ENCODE measurements at places on chromosomes 5 and 9.

DNA sequence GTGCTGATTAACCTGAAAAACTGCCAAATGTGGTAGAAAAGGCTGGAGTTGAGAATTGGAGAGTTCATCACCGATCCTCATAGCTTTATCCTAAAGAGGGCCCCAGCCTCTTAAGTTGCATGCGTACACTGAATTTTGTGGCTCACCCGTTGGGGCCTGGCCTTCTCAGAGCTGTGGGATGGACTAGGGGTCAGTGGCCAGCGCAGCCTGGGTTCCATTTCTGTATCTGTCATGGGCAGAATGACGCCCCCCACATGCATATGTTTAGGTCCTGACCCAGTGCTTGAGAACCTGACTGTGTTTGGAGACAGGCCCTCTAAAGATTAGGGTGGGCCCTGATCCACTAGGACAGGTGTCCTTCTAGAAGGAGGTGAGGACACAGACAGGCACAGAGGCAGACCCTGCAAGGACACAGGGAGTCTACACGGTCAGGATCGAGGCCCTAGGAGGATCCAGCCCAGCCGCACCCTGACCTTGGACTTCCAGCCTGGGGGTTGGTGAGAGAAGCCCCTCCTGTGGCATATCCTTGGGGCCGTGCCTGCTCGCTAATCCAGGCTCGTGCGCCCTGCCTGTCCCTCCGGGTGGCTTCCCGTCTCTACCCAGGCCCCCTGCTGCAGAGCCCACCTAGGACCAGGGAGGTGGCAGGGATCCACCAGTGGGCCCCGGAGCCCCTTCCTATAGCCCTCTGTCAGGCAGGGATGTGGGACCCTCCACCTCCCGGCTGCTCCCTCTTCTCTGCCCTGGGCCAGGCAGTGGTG, 32.2 kb downstream of the NDUFS6 start:
- no peak for DNase-seq

GRCh38 chr5:10788358-10788757, 27.3 kb upstream of the DAP start:
- DNase-seq = no peak

GRCh38 chr9:3441197-3441816, 84.5 kb downstream of the RFX3 start:
- DNase-seq = peak; percentile 3

- DNase-seq = no peak
Observed at GRCh38 chr5:125181159-125181558, 434.7 kb upstream of the ZNF608 start.

DNA sequence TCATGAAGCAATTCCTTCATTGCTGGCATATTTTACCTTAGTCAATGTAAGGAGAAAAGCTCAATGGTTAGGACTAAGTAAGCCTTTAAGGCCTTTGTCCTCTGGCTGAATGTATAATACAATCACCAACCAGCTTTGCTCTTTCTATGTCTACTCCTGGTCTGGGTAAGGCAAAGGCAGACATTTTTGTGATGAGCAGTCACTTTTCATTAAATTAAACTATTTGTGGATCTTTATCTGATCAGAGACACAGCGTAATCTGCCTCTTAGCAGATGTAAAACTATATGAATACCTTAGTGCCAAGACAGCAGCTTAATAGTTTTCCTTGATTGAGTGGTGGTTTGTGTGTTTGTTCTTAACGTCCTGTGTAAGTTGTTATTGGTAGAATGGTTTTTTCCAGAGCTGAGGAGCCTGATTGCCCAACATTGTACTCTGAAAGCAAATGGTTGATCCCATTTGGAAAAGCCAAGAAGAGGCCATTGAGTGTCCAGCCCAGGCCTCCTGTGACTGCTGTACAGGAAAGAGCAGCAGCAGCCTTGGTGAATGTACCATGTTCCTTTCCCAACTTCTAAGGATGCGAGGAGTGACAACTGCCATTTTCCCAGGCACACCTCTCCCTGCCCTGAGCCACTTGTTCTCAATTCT, 16.5 kb upstream of the CXXC5 start:
- no peak for DNase-seq

DNA sequence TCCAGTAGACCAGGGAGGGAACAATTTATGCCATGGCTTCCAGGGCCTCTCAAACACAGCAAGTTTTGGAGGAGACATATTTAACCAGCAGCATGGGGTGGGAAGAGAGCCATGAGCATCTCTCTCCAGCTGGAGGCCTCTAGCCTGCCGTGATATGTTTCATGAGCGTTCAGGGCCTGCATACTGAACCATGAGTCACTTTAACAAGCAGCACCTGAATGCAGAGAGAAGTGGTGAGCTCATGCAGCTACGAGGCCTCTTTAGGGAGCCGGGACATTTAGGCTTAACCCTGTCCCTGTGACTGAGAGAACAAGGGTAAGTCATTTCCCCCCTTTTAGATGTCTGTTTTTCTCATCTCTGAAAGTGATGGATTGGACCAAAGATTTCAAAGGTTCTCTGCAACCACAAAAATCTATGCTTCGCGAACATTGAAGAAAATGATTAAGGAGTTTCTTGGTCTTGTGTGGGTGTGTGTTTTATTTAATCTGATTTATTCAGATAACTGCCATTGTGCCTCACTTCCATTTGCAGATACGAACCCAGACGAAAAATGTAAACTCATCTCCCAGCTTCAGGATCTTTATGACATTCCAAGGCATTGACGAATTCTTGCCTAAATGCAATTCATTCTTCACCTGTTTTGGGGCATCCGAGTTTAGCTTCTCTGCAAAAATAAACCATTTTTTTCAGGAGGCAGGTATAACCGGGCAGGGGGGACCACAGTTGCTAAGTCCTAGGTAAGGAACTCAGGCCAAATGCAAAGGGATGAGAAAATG, 157.0 kb downstream of the GABBR2 start:
- DNase-seq = no peak

DNA sequence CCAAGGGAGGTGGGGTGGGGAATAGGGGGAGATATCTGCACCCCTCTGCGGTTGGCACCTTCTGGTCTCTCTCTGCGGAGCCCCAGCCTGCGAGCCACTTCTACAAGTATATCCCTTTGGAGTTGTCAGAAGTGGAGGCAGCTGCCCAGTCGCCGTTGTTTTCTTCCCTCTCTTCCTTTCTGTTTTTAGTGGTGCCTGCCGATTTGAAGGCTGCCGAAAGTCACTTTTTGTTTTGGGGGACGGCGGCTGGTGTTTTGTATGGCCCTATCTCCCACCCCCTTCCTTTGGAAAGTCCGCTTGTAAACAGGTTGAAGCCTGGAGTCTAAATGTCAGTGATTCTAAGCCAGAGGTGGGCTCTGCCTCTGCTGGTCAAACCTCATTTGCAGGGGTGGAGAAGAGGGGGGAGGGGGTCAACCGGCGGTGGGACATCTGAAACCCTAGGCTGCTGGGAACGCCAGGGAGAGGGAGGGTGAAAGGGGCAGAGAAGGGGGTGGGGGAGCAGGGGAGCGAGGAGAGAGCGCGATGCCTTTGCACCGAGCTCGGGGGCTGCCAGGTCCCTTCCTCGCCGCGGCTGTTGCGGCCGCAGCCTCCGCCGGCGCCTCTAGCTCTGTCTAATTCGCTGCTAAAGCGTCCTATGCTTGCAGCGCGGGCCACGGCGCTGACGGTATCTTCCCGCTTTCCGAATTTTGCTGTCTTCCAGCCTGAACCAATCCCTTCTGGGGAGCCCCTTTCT, at the start of gene FGF10:
Gene FGF10 (minus strand): TSS at position 331 of the 733 bp plus-strand sequence. CDS start 738 bp downstream, outside the sequence.
- no peak for DNase-seq

DNA sequence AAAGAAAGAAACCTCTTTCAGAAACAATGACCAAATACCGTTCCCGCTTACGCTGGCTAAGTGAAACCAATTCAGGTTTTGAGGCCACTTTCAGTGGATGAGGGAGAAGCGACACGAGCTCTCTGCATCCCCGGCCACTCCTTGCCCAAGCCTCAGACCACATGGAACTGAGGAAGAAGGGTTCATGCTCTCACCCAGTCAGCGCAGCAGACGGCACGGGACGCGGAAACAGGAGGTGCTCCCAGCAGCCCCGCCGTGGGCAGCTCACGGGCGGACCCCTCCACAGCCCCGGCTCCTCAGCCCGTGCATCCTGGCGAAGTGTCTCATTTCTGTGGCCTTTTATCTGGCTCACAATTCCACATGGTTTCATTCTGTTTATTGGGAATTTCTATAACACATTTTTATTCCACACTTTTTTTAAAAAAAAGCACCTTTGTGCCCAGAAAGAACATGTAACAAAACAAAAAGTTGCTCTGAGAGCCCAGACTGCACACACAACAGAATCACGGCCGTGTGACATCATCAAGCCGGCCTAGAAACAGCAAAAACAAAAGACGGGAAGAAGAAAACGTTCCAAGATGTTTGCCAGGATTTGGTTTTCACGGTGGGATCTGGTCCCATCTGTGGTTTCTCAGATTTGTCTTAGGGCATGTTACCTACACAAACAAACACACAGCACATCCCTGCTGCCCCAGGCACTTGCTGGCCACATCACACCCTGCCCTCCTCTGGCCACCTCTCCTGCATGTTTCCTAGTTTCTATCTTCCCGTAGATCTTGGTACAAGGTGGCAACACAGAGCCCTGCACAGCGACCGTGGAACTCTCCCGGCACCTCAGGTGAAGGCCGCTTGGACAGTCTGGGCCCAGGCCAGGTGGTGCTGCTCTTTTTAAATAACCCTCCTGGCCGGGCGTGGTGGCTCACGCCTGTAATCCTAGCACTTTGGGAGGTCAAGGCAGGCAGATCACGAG, 16.2 kb downstream of the QSOX2 start:
- no peak for DNase-seq

- DNase-seq = no peak
Observed at GRCh38 chr5:175658299-175659145, 651 bp downstream of the HRH2 start.

- no peak for DNase-seq
Observed at GRCh38 chr5:88941581-88941980, 58.6 kb upstream of the MEF2C start.

DNA sequence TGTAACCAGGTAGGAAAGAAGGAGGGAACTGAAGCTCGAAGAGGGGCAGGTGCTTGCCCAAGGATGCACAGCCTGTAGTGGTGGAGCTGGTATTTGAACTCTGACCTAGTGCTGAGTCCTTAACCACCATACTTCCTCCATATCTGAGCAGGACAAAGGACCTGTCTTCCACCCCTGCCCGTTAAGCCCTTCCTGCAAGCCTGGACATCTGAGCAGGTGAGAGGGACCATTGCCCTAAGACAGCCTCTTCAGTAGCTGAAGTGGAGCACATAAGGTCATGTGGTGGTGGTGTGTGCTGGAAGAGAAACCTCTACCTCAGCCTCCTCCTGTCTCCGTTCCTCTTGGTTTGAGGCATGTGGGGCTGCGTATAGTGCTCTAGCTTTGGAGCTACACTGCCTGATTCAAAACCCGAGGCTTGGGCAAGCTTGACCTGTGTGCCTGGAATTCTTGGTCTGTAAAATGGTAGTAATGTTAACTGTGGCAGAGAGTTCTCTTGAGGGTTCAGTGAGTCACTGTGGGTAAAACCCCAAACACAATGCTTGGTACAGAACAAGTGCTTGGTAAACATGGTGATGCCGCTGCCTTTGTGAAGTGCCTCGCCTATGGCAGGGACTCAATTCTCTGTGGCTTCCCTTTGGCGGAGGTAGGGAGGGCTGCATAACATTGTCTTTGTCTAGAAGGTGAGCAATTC, 7.4 kb downstream of the GALNT10 start:
- DNase-seq = peak; percentile 37

GRCh38 chr5:158545949-158546530, 553.7 kb downstream of the EBF1 start:
- DNase-seq = no peak

- DNase-seq = no peak
Observed at GRCh38 chr5:145243016-145243415, 592.1 kb downstream of the PRELID2 start.

- DNase-seq = no peak
Observed at GRCh38 chr5:36305571-36306326, 4.0 kb upstream of the RANBP3L start.

- no peak for DNase-seq
Observed at GRCh38 chr5:98783051-98783649, 9.7 kb downstream of the RGMB start.

- DNase-seq = no peak
Observed at GRCh38 chr5:113278976-113279375, 155.8 kb downstream of the TSSK1B start.

GRCh38 chr5:113162770-113163169, 186.2 kb downstream of the DCP2 start:
- DNase-seq = no peak

DNA sequence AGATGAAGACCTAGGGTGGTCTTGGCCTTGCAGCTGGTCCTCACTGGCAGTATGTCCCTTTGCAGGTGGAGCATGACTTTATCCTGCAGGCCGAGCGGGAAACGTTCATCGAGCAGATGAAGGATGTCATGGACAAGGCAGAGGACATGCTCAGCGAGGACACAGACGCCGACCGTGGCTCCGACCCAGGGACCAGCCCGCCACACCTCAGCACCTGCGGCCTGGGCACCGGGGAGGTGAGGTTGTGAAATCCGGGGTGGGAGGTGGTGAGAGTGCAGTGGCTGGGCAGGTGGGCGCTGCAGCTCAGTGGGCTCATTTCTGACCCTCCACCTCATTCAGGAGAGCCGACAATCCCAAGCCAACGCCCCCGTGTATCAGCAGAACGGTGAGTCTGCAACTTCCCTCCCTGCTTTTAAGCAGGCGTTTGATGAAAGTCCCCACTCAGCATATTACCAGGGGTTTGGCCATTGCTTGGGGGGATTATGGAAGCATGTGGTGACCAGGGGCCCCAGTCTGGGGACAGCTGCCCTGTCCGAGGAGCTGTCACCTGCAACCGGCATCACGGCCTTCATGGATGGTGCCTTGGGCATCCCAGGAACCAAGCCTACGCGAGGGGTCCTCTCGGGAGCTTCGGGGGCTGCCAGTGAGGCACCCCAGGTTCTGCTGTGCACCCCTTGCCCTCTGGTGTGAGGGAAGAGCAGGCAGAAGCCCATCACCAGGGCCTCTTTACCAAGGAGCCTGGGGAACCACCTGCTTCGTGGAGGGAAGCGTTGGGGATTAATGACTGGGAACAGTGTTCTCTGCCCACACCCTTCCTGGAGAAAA, 84.0 kb downstream of the WNK2 start:
- no peak for DNase-seq

GRCh38 chr9:116639251-116639741, 47.8 kb upstream of the TRIM32 start:
- no peak for DNase-seq

GRCh38 chr5:124654418-124654817, 92.0 kb downstream of the ZNF608 start:
- DNase-seq = no peak

GRCh38 chr9:89078860-89079259, 87.6 kb downstream of the S1PR3 start:
- no peak for DNase-seq

- DNase-seq = no peak
Observed at GRCh38 chr5:114657342-114658130, 295.7 kb downstream of the KCNN2 start.

GRCh38 chr5:125186911-125187375, 440.5 kb upstream of the ZNF608 start:
- DNase-seq = no peak

DNA sequence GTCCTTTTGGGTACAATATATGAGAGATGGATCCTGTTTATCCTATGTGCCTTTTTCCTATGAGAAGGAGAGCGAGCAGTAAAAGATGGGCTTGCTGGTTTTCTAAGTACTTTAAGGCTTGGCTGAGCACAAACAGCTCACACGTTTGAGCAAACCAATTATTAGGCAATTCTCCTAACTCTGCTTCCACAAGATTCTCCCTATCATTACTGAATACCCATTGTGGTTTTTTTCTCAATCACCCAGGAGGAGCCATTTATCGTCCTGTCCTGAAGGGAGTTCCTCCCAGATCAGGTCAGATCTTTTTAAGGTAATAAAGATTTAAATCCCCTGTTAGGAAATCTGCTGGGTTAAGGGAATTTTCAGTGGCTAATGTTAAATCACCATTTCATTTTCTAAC, 19.4 kb upstream of the C1QTNF3 start:
- DNase-seq = no peak

Measured in activated CD8-positive, alpha-beta memory T cell treated with anti-CD3 and anti-CD28 coated beads for 1 hour (primary cell).